Stimulated activated CD8-positive, alpha-beta memory T cell treated with anti-CD3 and anti-CD28 coated beads, Interleukin-7, amount 100 ng/mL, for 4 hours (primary cell): ENCODE measurements at places on chromosomes 4 and X.

DNA sequence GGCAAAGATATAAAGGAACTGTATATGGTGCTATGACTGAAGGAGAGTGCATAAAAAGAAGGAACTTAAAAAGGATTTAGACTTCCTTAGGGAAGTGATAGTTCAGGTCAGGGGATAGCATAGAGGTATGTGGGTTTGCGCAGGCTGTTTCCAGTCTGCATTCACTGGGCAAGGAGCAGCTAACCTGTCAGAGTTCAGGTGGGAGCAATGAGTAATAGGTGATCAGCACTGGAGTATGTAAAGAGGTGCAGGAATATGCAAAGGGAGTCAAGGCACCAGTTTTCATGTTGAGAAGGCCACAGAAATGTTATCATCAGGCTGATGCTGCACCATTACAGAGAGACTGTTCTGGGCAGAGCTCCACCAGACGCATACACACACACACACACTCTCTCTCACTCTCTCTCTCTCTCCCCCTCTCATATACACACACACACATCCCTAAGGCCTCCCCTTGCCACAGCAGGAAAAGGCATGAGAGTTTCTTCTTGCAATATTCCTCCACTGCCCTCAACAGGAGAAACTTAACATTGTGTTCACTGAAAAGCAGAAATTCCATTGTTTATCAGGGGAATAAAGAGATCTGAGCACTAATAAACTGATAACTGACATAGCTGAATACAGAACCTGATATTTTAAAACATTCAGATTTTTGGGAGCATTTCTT is 256.4 kb upstream of the GRID2 start:
- DNase-seq, result no peak

DNA sequence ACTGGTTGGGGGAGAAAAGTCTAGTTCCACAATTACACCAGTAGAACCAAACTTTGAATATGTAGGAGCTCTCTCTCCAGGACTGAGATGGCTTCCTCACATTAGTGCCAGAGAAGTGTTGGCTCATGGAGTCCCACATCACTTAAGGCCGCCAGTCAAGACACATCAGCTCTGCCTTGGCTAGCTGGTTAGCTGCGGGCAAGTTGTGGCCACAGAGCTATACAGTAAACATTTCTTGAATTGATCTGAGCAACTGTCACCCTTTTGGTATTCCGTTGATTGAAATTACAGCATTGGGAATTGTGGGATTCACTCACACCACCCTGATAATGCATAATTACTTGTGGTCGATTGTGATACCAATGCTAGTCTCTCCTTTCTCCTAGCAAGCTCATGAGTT is 76.2 kb downstream of the LNX1 start:
- DNase-seq, result no peak

DNA sequence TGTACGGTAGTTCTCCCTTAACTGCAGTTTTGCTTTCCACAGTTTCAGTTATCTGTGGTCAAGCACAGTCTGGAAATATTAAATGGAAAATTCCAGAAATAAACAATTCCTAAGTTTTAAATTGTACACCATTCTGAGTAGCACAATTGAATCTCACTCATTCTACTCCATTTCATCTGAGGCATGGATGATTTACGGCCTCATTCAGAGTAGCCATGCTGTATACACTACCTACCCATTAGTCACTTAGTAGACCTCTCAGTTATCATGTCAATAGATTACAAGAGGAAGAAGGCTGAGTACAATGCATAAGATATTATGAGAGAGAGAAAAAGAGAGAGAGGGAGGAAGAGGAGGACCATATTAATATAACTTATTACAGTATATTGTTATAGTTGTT is 77.5 kb downstream of the ENOX2 start:
- DNase-seq, result no peak

DNA sequence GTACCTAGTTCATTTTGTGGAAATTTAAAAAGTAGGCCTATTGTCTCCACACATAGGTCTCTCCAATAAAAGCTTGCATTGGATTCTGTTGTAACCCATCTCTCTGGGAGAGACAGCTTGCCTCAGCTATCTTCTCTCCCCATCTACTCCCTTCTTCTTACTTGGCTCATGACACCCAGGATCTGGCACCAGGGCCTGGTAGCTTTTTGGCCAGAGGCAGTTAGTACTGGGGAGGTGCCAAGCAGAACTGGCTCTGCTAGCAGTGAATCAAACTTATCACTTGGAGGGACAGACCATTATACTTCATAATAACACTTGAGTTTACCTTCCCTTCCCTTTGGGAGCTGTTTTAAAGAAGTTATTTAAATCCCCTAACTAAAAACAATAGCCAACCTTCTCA is 31.8 kb downstream of the PLAC1 start:
- no peak for DNase-seq

DNA sequence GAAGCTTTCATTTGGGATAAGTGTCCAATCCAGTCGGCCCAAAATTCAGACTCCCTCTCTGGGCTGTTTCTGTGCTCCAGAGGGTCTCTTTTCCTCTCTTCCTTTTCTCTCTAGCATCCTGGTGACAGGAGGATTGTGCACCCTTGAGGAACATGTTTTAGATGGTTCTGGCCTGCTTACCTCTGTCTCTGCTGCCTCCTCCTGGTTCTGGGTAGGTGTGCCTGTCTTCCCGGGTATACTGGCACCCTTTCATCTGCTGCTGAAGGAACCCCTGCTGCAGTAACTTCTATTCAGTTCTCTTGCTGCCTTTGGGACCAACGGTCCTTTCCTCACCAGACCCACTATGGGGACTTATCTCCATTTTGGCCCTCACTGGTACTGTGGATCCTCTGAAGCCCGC is 53.2 kb downstream of the HMGB2 start:
- no peak for DNase-seq

- DNase-seq, result no peak
These were observed 152.8 kb downstream of the ENPP6 start for GRCh38 chr4:184064877-184065276.

- DNase-seq, result no peak
These were observed 147.0 kb upstream of the HPGD start for GRCh38 chr4:174669270-174669669.

DNA sequence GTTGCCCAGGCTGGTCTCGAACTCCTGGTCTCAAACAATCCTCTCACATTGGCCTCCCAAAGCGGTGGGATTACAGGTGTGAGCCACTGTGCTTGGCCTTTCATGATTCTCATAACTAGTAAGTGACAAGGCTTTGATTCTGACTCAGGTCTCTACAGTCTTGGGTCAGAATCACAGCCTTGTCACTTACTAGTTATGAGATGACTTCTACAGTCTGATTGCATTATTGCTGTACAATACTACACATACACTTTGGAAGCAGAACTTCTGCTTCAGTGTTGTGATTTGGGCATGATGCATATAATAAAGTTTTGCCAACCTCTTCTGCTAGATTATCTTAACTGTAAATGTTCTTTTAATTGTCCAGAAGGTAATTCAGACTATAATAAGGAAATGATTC is 123.3 kb downstream of the KDM6A start:
- no peak for DNase-seq

GRCh38 chr4:7850489-7850888 is 89.2 kb downstream of the AFAP1 start:
- no peak for DNase-seq

- no peak for DNase-seq
These were observed 43.0 kb upstream of the SH3RF1 start for GRCh38 chr4:169313732-169314131.

- DNase-seq, result no peak
These were observed 802 bp downstream of the RFC1 start for GRCh38 chr4:39365360-39365759.

- DNase-seq, result no peak
These were observed 55.0 kb upstream of the BMP2K start for GRCh38 chr4:78720994-78721677.

GRCh38 chr4:1242506-1243450 is 6.2 kb downstream of the CTBP1 start:
- DNase-seq, result no peak

DNA sequence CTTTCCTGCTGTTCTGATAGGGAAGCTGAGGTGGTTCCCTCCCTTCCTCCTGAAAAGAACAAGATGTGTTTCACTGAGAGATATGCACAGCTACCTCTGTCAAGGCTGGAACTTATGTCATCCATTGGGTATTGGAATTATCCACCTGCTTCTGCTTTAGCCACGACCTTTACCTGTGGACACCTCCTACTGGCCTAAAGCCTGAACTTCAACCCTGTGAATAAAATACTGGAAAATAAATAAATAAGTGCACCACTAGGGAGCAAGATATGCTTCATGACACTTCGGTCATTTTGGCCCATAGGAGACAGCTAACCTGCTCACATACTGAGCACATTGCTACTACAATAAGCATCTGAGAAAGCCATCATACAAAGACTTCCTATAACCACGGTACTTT is 419.9 kb upstream of the NWD2 start:
- no peak for DNase-seq

DNA sequence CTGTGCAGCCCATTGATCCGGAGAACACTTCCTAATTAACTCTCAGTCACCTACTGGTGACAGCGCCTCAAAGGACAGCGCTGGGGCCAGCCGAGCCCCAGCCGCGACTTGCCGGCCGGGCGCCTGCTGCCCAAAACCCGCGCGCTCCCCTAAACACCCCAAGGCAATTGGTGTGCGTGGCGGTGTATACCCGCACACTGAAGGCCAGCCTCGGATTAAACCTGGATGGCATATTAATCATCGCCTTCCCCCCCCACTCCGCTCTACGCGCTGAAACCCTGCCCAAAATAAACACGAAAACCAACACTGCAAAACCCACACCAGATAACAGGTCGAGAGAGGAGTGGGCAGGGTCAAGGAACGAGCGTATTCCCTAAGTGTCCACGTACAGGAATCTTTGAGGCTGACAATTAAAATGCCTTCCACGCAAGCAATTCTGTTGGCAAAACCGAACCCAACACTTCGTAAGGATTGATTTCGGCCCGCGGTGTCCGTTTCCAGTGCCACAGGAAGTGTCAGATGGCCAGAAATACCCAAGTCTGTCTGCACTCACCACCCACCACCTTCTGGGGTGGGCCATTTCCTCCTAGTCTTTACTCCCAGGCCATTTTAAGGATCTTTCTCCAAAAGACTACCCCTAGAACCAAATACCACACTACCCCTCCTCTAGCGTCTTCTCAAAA is 2.7 kb downstream of the BCOR start:
- DNase-seq, result no peak

DNA sequence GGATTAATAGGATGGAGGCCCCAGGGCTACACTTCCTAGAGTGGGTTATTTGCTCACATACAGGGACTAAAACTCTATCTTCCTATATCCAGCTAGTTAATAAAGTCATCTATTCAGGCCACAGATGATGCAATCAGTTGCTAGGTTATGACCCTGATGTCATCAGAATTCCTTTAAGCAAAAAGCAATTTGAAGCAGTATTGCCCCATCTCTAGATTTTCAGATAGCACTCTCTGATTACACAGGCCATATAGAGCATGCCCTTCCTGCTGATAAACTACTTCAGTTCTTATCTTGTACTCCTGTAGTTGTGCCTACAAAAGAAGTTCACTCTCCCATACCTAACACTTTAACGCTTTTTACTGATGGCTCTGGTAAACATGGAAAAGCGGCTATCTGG is 84.8 kb downstream of the TMEM144 start:
- no peak for DNase-seq

DNA sequence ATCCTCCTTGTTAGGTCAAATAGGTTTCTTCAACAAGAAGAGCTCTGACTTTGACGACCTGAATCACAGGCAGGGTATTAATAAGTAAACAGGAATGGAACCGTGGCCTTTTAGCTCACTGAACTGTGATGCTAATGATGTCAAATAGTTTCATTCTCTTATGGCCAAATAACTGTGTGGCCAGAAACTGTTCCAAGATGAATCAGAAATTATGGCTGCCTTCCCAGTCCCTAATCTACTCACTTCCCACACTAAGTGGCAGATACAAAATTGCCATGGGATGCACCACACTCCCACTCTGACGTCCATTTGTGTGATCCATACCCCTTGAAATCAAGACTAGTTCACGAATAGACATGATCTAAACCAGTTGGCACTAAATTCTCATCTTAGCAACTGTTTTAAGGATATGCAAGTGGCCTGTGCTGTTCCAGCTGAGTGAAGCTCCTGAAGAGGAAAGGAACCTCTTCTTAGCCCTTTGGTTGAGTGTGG is 455.4 kb downstream of the IL15 start:
- no peak for DNase-seq

- DNase-seq, result peak; percentile 35
These were observed at the start of gene MAOA for GRCh38 chrX:43656005-43656494. Gene MAOA (plus strand): TSS chrX:43656299. CDS start chrX:43656342, 43 bp downstream.

DNA sequence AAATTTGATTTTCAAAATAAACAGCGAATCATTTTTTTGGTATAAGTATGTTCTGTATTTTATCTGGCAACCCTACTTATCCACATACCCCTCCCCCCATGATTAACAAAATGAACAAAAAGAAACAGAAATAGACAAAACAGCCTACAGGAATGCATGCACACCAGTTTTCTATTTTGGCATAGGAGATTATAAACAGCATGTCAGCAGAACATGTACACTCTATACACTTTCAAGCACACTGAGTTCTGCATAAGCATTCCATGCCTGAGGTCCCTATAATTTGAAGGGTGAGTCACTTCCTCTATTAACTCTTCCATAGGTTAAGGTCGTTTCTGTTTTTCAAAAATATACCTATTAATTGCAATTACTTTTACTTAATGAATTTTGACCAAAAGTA is 28.0 kb upstream of the ZNF280C start:
- DNase-seq, result no peak

DNA sequence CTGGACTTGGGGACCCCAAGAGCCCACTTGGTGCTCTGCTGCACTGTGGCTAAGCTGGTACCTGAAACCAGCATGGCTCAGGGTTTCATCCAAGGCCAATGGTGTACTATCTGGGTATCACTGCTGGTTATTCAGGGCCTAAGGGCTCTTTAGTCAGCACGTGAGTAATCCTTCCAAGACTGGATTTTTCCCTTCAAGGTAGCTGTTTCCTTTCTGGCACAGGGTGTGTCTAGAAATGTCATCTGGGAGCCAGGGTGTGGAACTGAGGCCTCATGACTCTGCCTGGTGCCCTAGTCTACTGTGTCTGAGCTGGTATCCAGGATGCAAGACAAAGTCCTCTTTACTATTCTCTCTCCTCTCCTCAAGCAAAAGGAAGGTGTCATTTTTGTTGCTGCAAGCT is 99.0 kb upstream of the QRFPR start:
- no peak for DNase-seq

- DNase-seq, result no peak
These were observed 217.2 kb downstream of the SPRY1 start for GRCh38 chr4:123613586-123614344.

DNA sequence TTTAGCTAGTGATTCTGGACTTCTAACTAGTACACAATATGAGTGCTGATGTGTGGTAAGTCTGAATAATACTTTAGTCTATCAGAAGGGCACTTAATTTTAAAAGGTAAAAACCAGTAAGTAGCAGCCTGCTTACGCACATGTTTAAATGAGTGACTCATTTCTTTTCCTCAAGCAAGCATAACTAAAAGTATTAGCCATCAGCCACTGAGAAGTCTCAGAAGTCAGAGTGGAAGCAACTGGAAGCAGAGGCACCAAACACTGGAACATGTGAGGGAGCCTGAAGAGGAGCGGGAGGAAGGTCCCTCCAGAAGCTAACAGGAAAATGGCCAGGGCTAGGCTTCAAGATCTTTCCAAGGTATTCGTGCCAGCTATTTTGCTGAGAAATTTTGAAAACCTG is 257.7 kb downstream of the RAPGEF2 start:
- DNase-seq, result no peak

- DNase-seq, result no peak
These were observed 69.3 kb upstream of the PDE5A start for GRCh38 chr4:119697887-119698393.
